ENCODE measurements at places on chromosomes 12 and 14. TPM values are rescaled to one million over a fixed set of nuclear protein-coding genes. Genes with fewer than 3 reads are reported as not detected.

B4GALNT3 gene
- 4.4 TPM for total RNA-seq

MYF6 gene
- total RNA-seq: not detected

KRT79 gene
- total RNA-seq: not detected

STON2 gene
- not detected for total RNA-seq

BCL2L2 gene
- 5.7 TPM for total RNA-seq

LYZ gene
- total RNA-seq: 22.2 TPM

PHLDA1 gene
- 5.2 TPM for total RNA-seq

RPL10L gene
- not detected for total RNA-seq

MTRFR gene
- total RNA-seq: 41.2 TPM

HIF1A gene
- 119 TPM for total RNA-seq

P2RX4 gene
- 50.7 TPM for total RNA-seq

CNTN1 gene
- not detected for total RNA-seq

CLEC1A gene
- not detected for total RNA-seq

DNA sequence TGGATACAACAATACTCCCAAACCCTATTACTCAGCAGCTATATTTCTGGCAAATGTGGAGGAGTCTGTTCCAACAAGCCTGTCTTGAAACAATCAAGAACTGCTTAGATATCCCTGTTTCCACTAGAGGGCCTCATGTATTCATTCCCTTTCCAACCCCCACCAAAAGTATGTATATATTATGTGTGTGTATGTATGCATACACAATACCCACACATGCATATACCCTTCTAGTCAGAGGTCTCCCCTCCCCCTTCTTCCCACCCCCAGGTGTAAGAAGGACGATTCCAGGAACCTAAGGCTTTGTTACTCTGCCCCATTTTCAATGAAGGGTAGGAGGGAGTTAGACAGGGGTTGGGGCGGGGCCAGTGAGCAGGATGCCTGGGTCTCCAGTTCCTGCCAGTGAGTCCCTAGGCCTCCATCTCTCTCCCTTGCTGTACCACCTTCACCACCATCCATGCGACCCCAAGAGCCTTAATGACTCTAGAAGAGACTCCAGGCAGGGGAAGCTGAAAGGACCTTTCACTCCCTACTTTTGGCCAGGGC, at the start of gene DGKA:
DGKA (plus strand) TSS at position 392 of the 546 bp plus-strand sequence. CDS start 5,342 bp downstream, outside the sequence.
- DNase-seq: peak; percentile 78

GRCh38 chr12:127429551-127430285, 837.3 kb upstream of the TMEM132C start:
- DNase-seq: no peak

DNA sequence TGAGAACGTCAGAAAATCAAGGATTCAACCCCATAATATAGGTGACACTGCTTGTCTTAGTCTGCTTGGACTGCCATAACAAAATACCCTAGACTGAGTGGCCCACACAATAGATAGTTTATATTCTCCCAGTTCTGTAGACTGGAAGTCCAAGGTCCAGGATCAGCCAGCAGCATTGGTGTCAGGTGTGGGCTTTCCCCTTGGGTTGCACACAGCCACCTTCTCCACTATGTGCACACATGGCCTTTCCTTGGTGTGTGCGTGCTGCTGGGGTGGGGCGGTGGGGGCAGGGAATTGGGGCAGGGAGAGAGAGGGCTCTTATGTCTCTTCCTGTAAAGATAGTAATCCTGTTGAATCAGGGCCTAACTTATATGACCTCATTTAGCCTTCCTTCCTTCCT, 106.4 kb downstream of the SLC25A47 start:
- DNase-seq: no peak

- no peak for DNase-seq
These were observed 3.2 kb downstream of the KCNJ8 start for GRCh38 chr12:21771311-21771710.

- no peak for DNase-seq
These were observed 46.7 kb downstream of the IRAK3 start for GRCh38 chr12:66235626-66236281.

- no peak for DNase-seq
These were observed 1397.2 kb downstream of the LRFN5 start for GRCh38 chr14:43003845-43004244.

DNA sequence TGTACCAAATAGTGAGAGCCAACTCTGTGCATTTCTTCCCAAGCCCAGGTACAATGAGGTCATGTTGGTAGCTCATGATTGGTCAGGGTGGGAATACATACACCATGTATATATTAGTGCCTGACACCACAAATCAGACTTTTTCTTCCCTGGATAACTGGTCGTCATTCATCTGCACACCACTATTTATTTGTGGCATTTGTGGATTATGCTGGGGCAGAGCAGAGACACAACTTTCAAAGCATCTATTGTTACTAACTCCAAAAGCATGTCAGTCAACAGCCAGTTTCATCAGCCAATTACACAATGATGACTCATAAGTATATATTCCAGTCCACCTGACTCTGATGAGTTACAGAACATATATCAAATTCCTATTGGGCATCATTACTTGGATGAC, 181.7 kb downstream of the ADAMTS20 start:
- DNase-seq: no peak

GRCh38 chr12:109253913-109254544, 55.1 kb downstream of the FOXN4 start:
- DNase-seq: no peak

DNA sequence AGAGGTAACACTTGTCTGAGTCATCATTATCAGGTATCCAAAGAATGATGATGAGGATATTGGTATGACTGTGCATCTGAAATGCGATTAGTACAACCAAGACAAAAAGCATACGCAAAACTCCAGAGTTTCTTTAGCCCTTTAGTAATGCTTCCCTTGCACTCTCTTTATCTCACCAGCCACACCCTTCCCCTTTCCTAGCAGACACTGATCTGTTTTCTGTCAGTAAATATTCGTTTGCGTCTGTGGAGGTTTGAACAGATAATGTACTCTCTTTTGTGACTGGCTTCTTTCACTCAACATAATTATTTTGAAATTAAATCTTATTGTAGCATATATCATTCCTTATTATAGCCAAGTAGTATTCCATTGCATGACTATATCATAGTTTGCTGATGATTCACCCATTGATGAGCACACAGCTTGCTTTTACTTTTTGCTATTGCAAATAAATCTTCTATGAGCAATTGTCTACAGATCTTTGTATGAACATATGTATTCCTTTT, 775.7 kb downstream of the SLC6A15 start:
- DNase-seq: no peak

- DNase-seq: no peak
These were observed 130.7 kb downstream of the SMOC1 start for GRCh38 chr14:70009961-70010360.

DNA sequence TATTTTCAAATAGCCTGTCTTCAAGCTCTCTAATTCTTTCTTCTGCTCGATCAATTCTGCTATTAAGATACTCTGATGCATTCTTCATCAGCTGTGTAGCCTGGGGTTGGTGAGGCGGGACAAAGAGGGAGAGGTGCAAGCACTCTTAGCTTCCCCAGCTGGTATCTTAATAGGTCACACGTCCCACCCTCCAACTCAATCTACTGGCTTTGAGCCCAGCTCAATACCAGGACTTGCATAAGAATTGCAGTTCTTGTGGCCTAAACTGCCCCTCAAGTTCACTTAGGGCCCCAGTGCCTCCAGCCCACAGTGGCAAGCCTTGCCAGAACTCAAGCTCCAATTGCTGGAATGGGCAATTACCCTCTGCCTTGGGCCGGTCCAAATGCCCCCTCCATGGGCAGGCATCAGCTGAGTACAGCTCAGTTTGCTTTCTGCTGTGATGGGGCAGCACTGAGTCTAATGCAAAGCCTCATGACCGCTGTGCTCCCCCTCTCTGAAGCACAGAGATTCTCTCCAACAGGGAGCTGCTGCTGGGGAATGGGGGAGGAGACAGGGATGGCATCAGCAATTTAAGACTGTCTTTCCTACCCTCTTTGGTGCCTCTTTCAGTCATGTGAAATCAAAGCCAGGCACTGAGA, 5.6 kb upstream of the SPATA7 start:
- no peak for DNase-seq

DNA sequence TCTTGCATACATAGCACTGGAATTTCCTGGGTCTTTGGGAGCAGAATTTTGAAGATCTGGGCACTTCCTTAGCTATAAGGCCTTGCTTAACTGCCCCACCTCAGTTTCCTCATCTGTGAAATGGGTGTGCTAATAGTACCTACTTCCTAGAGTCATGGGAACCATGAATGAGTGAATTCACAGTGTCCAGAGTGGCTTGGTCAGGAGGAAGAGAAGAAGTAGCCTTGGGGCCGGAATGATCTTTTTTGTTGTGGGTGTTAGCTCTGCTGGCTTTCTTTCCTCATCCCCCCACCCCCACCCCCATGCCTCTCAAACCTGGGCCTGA, 2.4 kb downstream of the SH2B3 start:
- no peak for DNase-seq

DNA sequence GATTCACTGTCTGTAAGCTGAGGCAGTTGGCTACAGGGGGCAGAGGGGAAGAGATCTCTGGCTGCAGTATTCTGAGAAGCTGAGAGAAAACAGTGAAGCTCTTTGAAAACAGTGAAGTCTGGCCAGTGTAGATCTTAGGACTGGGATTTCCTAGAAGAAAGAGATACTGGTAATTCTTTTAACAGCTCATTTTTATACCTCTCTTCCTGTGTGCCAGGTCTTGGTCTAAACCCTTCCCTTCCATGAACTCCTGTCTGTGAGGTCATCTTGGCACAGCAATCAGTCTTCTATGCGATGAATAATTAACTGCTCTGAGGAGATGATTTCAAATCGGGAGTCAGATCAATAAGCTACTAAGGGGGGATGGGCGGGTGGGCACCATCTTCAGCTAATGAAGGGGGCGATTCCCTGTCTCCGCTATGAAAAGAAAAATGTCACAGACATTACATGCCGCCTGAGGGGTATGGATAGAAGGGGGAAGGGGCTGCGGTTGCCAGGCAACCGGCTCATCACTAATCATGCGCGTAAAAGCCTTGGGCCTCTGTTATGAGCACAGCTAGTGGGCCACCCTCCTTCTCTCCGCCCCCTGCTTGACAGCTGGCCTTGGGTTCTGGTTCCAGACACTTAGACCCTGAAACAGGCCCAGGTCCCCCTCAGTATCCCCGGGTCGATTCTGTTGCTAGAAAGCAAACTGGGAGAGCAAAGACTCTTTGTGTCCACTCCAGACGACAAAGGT, 75.3 kb upstream of the CEP83 start:
- DNase-seq: no peak

GRCh38 chr12:106722837-106723236, 51.6 kb upstream of the RIC8B start:
- DNase-seq: no peak

GRCh38 chr14:34135492-34135891, 184.6 kb upstream of the EGLN3 start:
- DNase-seq: no peak

DNA sequence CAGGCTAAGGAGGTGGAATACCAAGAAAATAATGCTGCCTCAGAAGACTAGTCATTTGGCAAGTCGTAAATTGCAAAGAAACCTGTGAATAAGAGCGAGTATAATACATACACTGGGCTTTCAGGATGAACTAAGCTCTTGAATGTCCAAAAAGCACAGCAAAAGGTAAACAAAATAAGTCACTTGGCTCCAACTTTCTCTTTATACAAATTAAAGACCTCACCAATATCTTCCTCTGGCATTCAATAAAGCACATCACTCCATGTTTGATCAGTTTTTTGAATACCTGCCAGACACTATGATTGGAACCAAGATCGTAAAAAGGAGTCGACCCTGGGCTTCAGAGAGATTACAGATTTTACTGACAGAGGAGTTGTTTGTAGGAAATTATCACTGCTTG, 3.5 kb downstream of the DICER1 start:
- no peak for DNase-seq

DNA sequence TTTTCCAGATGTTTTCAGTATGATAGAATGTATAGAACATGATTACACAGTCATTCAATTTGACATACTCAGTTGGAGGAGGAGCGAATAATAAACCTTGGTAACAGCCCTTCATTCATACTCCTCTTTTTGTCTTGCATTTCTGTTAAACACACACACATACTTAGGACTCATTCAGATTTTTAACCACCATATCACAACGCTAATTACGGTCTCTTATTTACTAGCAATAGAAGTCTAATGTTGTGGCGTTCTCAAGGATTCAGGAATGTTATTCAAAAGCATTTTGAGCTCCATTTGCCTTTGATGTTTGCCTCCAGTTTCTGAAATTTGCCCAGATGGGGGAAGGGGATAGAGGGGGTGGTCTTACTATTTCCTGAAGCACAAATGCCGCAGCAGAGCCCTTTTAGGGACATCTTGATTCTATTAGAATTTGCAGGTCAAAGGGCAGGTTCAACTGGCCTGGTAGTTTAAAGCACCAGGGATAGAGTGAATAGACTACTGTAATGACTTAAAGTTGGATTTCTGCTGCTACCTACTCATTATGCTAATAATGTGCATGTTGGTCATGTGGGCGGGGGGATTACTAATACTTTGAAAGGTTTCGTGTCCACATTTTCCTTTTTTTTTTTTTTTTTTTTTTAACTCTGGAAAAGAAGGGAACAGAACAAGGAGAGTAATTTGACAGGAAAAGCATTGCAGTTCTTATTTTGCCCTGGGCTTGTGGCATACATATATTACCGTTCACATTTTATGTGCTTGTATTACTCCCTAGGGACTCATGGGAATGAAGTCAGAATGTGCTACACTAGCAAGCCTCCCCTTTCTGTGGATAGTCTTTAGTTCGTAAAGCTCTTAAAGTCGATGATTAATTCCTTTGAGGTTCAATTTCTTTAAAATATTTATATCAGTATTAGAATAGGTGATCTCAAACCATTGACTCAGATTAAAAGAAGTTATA, 226.8 kb downstream of the FBXL14 start:
- DNase-seq: no peak

GRCh38 chr12:65195387-65196055, 26.1 kb downstream of the LEMD3 start:
- no peak for DNase-seq

DNA sequence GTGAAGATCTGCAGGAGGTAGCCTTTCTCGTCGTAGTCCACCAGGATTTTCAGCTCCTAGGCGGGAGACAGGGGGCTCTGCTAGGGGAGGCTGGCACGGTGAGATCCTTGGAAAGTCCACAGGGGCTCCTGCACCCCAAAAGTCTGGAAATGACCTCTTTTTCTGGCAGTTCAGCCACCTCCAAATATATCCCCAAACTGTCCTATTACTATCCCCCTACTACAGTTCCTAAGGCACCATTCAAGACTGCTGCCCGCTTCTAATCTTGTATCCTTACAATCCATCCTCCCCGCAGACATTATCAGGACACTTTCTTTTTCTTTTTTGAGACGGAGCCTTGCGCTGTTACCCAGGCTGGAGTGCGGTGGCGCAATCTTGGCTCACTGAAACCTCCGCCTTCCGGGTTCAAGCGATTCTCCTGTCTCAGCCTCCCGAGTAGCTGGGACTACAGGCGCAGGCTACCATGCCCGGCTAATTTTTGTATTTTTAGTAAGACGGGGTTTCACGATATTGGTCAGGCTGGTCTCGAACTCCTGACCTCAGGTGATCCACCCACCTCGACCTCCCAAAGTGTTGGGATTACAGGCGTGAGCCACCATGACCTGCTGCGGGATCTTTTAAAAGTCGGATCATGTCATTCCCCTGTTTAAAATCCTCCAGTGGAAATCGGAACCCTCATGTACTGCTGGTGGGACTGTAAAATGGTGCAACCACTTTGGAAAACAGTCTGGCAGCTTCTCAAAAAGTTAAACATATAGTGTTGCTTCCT, 18.5 kb downstream of the HPD start:
- DNase-seq: no peak

All from activated naive CD8-positive, alpha-beta T cell treated with anti-CD3 and anti-CD28 coated beads, Interleukin-2, amount 10 ng/mL, durations not matched to agents 7 days and 5 days (primary cell).